ENCODE measurements at places on chromosomes 7 and 10.
A peak's percentile ranks its signal among the peaks of the same experiment; 100 is the strongest.

- no peak for DNase-seq
Observed at GRCh38 chr10:51170518-51171245, 96.4 kb downstream of the PRKG1 start.

DNA sequence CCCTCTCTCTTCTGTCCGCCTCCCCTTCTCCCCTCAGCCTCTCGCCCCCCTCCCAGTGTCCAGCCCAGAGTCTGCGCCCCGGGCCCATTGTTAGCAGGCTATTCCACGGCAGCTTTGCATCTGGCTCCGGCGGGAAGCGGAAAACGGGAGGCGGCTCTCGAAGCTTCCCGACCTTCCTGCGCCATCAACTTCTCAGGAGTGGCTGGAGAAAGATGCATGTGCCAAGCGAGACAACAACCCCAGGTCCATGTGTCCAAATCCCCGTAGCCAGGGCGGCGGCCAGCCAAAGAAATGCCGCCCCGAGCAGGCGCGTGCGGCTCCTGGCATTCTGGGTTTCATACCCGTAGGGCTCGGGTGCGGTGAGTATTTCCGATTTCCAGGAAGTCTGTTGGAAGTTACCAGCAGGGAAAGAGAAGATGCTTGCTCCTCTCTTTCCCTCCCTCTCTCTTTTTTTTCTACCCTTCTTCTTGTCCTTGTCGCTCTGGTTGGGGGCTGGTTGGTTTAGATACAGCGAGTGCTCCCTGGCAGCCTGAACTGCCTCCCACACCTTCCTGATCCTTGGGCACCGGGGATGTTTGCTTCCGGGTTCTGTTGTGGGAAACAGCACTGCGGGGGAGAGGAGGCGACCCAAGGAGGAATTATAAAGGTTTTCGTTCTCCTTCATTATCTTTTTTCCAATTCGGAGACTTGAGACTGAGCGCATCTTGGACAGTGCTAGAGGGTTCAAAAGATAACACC lies 1.2 kb upstream of the HOXA2 start:
- DNase-seq: no peak

GRCh38 chr7:152395112-152395511 lies 40.7 kb downstream of the KMT2C start:
- DNase-seq: no peak

- no peak for DNase-seq
Observed at GRCh38 chr7:2666588-2667250, 21.3 kb upstream of the AMZ1 start.

DNA sequence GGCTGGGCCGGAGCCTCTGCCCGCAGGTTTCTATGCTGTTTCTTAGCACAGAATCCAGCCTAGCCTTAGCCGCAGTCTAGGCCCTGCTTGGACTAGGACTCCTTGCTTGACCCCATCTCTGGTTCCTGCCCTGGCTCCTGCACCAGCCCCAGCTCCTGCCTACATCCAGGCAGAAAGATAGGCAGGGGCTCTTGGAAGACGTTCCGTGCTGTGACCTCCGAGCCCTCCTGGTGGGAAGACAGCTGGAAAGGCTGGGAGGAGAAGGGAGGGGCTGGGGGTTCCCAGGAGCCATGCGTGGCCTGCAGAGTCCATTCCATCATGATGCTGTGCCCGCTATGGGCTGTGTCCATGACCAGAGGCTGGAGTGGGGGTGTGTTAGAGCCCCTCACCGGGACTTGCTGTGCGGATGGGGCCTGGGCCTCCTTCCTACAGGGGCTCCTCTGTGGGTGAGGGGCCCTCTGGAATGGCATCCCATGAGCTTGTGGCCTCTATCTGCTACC lies 26.2 kb downstream of the RAMP3 start:
- no peak for DNase-seq

DNA sequence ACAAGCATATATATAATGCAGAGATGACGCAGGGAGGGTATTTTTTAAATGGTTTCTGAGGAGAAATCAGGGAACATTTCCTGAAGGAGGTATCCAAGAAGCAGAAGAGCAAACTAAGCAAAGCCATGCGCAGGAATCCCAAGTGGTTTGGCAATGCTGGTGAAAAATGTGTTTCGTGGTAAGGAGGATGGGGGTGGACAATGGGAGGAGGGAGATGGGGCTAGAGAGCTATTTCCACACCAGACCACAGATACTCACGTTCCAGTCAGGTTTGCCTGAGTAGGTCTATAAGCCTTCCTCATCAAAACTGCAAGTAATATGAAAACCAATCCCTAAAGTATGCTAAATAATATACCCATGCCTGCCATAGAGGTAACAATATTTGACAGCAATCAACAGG lies 223.7 kb upstream of the MKLN1 start:
- DNase-seq: peak; percentile 48

DNA sequence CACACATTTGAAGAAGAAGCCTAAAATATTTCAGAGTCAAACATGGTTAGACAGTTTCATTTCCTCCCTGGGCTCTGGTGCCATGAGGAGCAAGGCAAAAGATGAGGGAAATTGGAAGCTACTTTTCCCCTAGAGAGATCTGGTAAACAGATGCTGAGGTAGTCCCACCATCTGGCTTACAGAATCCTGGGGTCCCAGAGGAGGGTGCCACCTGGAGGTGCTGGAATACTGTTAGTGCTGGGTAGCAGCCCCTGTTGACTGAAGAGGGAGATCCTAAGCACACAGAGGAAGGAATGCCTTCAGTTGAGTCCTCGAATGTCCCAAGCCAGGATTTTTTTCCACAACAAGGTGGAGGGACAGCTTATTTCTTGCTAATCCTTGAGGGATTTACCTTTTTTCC lies 160.1 kb downstream of the FZD1 start:
- peak; percentile 52 for DNase-seq

- peak; percentile 57 for DNase-seq
Observed at GRCh38 chr7:85172530-85172941, 14.3 kb downstream of the SEMA3D start.

GRCh38 chr10:57145548-57145947 lies 784.5 kb upstream of the ZWINT start:
- DNase-seq: no peak

DNA sequence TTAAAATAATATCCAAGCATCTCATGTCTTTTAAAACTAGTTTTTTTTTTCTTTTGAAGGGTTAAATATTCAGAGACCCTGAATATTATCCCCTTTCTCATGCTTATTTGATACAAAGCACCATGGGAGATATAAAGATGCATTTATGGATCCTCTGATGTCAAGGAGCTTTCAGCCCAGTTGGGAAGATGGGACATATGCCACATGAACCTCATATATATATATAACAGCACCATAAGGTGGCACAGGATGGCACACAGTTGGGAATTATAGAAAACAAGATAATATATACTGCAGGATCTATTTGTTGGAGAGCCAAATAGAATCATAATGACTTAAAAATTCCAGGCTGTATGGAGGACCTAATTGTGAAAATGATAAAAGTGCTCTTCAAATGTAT lies 185.4 kb upstream of the IMMP2L start:
- no peak for DNase-seq
